ENCODE measurements at places on chromosomes 3 and 15.

DNA sequence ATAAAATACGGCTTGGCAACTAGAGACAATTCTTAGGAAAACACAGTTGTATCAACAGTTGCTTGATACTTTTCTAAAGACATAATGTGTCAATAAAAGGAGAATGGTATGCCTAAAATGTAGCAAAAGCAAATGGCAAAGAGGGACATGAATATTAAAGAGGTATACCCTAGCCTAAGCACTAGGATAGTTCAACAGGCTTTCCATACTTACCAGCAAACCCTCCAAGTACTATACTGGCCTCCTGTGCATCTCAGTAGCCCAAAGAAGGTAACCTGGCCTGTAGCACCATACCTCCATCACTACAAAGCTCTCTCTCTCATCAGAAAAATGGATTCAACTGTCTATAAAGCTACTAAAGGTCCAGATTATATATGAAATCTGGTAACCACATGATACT is 7.5 kb downstream of the SETD2 start:
- no peak for DNase-seq

DNA sequence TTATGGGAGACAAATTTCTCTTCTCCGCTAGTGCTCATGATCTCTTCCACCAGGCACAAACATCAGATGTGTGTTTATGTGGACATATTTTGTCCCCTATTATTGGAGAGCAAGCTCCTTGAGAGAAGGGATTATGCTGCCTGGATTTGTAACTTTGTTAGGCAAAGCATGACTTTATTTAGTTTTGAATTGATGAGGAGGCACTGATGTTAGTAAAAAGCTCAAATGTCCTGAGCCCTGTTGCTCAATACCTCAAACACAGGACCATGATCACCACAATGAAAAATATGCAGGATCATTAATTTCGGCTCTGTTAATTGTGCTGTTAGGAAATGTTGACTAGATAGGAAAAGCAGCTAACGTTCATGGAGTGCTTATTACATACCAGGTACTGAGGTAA is 29.1 kb downstream of the SCG5 start:
- DNase-seq = no peak

GRCh38 chr3:37154668-37155314 is 19.6 kb downstream of the LRRFIP2 start:
- DNase-seq = no peak

DNA sequence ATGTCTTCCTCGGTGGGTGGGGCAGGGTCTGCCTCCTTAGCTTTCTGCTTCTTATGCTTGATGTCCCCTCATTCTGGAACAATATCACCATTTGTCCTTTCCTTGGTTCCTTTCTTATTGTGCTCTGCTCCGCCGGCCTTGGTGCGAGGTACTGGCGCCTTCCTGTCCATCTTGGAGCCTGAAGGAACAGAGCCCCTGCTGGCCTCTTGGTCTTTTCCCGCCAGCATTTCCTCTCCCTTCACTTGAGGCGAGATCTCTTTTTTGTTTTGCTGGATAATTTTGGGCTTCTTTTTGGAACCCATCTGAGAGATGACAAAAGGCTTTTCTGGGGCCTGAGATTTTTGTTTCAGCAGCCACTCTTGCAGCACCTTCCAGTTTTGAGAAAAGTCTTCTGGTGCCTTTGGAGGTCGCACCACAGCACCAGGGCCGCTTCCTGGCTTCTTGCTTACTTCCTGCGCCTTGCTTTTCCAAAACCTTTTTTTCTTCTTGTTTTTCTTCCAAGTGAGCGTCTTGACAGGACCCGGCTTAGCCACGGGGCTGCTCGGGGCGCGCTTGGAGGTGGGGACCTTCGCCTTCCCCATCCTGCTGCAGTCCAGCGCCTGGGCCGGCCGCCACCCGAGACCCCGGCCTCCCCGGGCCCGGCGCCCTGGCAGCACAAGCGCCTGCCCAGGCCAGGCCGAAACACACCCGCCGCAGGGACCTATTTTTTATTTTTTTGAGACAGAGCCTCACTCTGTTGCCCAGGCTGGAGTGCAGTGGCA is 127.1 kb downstream of the KLF13 start:
- DNase-seq = no peak

DNA sequence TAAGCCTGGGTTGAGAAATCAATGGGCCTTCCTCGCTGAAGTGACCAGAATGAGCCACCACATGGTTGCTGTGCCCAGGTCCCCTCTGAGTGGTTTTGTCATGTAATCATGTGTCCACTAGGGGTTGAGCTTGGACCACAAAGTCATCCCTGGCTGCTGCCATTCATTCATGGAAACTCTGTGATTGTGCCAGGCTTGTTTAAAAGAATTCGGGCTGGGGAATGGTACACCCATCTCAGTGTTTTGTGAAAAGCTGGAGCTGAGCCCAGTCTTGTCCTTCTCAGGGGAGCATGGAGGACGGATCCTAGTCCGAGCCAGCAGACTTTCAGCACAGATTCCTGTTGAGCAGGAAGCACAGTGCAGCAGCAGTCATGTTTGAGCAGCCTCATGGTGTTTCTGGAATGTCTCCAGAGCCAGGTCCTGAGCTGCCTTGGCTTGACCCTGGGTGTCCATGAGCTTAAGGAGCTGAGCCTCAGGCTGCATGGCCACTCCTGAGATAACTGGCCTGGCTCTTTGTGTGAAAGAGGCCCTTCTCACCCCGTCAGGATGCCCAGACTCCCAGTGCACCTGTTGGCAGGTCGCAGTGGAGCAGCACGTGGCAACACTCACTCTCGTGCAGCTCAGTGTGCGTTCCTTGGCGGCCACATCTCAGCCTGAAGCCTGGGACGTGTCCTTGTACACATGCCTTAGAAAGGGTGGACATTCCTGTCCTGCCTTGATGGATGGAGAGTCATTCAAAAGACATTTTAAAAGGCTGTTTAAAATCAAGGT is 260.3 kb upstream of the TPM1 start:
- peak; percentile 9 for DNase-seq

DNA sequence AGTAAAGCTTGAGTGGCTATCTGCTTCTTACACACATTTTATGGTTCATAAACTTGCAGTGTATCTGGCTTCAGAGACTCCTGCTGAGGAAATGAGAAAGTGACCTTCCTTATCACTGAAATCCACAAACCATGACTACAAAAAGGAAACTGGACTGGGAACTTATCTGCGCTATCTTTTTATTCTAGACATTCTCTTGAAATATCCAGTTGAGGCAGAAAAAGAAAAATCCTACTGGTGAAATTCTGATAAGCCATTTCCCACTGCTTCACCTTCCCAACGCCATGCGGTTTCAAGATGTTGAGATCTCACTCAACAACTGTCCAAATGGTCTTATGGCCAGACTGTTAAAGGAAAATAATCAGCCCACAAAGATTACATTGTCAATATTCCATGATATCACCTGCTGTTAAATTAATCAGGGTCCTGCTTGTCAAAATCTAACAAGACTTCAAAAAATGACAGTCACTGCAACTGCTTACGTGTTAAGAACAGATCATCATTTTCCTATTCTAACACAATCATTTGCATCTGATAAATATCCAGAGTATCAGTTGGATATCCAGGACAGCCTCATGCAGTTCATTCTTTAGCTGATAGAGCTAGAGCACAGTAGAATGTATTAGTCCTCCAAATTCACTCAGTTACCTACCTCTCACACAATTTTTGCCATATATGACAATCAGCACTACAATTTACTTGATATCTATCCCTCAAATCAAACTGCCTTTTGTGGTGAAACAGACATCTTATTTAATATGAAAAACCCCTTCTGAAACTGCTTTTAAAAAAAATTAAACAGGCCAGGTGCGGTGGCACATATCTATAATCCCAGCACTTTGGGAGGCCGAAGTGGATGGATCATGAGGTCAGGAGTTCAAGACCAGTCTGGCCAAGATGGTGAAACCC is 538.1 kb downstream of the MAGI1 start:
- DNase-seq = no peak

- DNase-seq = no peak
Measured at GRCh38 chr15:74315626-74316025, 51.8 kb downstream of the CYP11A1 start.

DNA sequence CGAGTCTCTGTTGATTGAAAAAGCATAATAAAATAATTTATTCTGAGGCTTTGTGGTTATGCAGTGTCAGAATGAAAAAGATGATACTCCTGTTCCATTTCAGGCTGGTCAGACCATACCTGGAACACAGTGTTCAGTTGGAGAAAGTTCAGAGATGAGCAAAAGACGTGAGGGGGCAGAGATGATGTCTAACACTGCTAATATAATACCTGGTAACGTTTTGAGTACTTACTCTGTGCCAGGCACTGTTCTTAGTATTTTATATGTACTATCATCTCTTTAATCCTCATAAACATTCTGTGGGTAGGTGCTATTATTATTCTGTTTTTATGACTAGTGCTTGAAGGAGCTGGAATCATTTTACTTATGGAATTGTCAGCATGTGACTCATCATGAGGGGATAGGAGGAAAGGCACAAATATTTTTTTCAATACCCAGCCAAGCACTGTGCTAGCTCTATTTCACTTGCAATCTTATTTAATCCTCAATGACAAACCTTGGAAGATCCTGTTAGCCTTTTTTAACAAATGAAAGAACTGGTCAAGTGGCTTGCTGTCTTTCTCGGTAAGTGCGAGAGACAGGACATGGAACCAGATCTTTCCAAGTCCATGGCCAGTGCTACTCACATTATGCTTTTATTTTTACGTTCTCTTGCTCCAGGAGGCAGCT is 31.8 kb downstream of the IQGAP1 start:
- no peak for DNase-seq

DNA sequence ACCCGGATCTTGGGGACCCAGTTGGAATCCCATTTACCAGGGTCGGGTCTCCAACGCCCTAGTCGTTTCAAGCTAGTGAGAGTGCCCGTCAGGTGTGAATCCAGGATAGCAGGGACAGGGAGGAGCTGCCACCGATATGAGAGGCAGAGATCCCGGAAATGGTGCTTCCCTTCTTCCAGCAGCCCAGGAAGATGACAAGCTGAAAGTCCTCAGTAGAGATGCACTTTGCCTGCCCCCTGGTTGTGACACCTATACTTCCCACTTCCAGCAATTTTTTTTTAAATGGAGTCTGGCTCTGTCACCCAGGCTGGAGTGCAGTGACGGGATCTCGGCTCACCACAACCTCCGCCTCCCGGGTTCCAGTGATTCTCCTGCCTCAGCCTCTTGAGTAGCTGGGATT is 503.0 kb downstream of the NTRK3 start:
- DNase-seq = peak; percentile 29

GRCh38 chr15:73751899-73752805 is 999 bp downstream of the INSYN1 start:
- no peak for DNase-seq

DNA sequence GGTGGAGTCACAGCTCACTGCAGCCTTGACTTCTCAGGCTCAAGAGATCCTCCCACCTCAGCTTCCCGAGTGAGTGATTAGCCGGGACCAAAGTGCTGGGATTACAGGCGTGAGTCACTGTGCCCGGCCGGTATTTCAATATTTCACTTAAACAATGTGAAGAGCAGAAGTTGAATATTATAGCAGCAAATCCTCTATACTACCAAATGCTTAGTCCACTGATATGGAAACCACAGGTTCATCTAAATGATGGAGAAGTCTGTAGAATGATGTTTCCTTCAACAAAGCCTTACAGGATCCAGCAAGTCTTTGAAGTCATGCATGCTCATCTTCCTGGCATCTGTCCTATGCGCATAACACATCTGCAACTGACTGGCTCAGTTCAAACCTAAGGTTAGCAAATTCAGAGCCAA is 20.3 kb upstream of the UACA start:
- DNase-seq = no peak

DNA sequence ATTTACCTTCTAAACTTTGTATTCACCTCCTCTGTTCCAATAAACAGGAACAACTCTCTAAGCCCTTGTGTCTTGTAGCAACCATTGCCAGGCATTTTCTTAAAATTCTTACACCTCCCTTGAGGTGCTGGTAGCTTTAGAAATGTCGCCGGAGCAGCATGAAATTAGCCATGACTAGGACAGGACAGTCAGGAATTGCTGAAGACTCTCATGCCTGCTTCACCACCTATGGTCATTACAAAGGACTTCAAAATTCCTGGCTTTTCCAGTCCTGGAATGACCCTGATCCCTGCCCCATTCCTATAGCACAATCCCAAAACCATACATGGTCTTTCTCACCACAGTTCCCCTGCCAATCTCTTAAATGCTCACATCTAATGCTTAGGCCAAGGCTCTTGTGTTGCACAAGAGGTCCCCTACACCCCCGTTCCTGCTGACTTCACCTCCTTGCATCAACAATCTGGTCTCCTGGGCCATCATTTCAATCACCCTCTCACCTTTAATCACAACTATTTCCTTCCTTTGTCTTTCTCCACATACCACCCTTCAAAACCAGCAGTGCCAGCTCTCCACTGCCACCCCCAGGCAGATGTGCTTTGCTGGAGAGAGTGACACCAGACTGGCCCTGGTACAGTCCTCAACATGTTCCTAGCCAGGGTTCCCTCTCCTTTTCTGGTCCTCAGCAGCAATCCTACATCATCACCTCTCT is 113.2 kb upstream of the TJP1 start:
- no peak for DNase-seq

Measured in NCI-H774 (cell line).